Activated CD4-positive, alpha-beta memory T cell treated with anti-CD3 and anti-CD28 coated beads, Interleukin-2, amount 10 ng/mL, durations not matched to agents 7 days and 5 days (primary cell): ENCODE measurements at places on chromosomes 3 and 15.

DNA sequence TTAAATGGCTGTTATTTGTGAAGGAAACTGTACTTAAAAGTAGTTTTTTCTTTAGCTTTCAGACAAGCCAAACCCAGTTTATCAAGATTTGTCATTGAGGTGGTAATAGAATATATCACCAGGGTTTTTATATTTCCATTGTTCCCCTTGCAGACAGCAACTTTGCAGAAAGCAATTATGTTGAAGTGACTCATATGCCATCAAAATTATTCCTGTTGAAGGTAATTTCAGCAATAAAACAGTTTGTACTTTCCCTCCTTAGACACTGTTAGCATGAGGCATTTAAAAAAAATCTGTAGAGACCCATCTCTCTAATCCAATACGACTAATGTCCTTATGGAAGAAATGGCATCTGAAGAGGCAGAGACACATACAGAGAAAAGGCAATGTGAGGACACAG, 219.0 kb downstream of the NFKBIZ start:
- H3K36me3 ChIP-seq, result peaks cover 2% of the 10 kb centered on the region
- no peak for DNase-seq
- no peak overlapping the region for H3K4me3 ChIP-seq
- H3K27ac ChIP-seq, result no peak overlapping the region
- peaks cover 4% of the 10 kb centered on the region for H3K4me1 ChIP-seq
- peaks cover 2% of the 10 kb centered on the region for H3K27me3 ChIP-seq

DNA sequence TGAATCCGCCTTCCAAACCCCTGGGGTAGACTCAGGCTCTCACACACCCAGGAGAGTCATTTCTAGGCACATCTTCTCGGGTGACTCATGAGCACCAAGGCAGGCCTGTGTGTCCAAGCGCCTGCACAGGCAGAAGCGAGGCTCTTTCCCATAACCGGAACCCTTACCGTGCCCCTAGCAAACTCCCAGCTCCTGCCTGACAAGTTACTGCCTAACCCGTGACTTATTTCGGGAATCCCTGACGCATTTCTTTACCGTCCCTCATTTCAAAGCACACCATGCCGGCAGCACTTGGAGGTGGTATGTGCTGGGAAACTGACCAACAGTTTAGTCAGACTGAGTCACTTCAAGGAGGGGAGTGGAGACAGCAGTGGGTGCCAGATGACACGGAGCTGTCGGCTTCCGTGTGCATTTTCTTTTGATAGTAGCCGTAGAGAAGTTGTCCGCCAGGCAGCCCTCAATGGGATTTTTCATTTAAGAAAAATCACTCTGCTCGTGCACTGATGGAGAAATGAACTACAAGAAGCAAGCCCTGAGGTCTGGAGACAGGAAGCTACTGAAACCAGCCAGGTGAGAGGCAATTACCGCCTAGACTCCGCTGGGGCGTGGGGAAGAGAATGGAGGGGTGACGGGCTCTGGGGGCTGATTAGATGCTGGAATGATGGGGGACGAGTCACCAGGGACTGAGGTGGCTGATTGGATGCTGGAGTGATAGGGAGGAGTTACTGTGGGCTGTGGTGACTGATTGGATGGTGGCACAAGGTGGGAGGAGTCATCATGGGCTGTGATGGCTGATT, 17.3 kb upstream of the HRH1 start:
- H3K4me1 ChIP-seq, result peaks cover 23% of the 10 kb centered on the region
- no peak for DNase-seq
- peaks cover 5% of the 10 kb centered on the region for H3K36me3 ChIP-seq
- H3K4me3 ChIP-seq, result no peak overlapping the region
- peaks cover 23% of the 10 kb centered on the region for H3K27me3 ChIP-seq

DNA sequence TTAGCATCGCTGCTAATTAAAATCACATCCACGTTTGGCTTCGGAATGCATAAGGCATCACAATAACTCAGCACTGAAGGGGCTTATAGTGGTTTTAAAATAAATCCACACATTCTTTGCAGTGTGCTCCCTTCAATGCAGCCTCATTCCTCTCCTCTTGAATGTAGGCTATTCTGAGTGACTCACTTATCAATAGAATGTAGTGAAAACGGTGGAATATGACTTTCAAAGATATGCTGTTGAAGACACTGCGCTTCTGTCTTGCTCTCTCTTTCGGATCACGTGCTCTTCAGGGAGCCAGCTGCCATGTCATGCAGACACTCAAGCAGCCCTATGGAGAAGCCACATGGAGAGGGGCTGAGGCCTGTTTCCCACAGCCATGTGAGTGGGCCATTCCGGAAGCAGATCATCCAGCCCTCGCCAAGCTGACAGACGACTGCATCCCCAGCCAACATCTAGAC, 87.4 kb downstream of the CRYGS start:
- no peak for DNase-seq
- peaks cover 5% of the 10 kb centered on the region for H3K27me3 ChIP-seq
- H3K27ac ChIP-seq, result no peak overlapping the region
- no peak overlapping the region for H3K4me3 ChIP-seq

GRCh38 chr15:34349769-34350168, 6.7 kb downstream of the NUTM1 start:
- no peak overlapping the region for H3K4me3 ChIP-seq
- H3K27me3 ChIP-seq, result no peaks in the 10 kb centered on the region
- H3K36me3 ChIP-seq, result peaks cover 2% of the 10 kb centered on the region
- DNase-seq, result no peak
- H3K4me1 ChIP-seq, result no peaks in the 10 kb centered on the region

DNA sequence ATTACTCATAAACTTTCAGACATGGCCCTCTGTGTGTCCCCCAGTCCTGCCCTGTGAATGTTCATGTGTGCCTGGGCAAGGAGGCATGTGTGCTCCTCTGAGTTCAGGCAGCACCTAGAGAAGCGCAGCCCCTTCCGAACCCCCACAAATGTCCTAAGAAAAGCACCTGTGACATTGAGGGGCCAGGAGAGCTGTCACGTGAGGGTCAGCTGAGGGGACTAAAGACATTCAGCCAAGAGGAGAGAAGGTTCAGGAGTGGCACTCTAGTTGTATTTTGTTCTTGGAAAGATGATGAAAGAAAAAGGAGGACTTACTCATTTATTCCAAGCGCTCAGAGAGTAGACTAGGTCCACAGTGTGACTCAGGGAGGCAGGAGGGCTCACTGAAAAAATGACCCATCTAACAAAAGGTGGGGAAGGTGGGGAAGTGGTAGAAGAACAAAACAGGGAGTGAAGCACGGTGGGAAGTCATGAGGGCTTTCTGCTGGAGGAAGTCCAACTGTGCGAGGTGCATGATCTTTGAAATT, 28.1 kb upstream of the ELP6 start:
- peaks cover 7% of the 10 kb centered on the region for H3K27me3 ChIP-seq
- DNase-seq, result no peak
- H3K36me3 ChIP-seq, result no peaks in the 10 kb centered on the region
- no peaks in the 10 kb centered on the region for H3K4me1 ChIP-seq
- H3K4me3 ChIP-seq, result no peak overlapping the region

DNA sequence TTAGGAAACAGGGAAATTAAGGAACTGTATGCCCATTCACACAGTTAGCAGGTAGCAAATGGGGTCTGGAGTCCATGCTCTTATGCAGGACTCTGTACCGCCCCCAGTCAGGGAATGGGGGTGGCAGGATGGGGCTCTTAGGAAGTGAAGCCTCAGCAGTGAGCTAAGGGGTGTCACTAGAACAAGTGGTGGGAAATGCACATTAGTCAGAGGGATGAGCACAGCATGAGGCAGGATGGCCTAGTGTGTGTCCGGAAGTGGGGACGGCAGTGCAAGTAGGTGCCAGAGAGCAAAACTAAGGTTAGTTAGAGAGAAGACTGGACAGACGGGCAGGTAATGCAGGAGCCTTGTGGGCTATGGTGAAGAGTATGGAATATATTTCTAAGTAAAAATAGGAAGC, 60.7 kb downstream of the ST3GAL6 start:
- H3K4me1 ChIP-seq, result no peaks in the 10 kb centered on the region
- no peaks in the 10 kb centered on the region for H3K36me3 ChIP-seq
- no peak for DNase-seq
- H3K4me3 ChIP-seq, result no peak overlapping the region

GRCh38 chr15:77526595-77527163, 106.0 kb downstream of the HMG20A start:
- no peaks in the 10 kb centered on the region for H3K4me1 ChIP-seq
- no peak for DNase-seq
- H3K4me3 ChIP-seq, result no peak overlapping the region
- H3K27me3 ChIP-seq, result no peaks in the 10 kb centered on the region

DNA sequence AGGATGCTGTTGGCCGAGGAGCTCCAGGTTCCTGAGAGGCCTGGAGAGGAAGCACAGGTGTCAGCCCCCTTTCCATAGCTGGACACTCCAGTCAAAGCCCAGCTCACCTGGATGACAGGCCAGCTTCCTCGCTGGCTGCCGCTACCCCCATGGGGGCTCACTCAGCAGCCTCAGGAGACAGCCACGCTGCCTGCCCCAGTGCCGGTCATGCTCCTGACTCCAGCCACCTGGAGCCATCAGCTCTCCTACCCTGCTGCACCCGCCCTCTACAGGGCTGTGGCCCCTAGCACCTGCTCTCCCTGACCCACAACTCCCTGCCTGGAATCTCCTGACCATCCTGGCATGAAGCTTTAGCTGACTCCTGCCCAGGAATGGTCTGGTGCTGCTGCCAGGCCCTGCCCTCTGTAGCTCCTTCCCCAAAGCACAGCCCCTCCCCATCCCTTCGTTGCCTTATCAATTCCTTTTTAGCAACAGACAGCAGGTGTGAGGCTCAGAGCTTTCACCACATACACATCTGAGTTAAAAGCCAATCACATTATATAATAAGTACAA, 94.2 kb downstream of the NUP210 start:
- no peak overlapping the region for H3K4me3 ChIP-seq
- peaks cover 81% of the 10 kb centered on the region for H3K36me3 ChIP-seq
- H3K27ac ChIP-seq, result no peak overlapping the region
- no peak for DNase-seq
- H3K4me1 ChIP-seq, result no peaks in the 10 kb centered on the region

DNA sequence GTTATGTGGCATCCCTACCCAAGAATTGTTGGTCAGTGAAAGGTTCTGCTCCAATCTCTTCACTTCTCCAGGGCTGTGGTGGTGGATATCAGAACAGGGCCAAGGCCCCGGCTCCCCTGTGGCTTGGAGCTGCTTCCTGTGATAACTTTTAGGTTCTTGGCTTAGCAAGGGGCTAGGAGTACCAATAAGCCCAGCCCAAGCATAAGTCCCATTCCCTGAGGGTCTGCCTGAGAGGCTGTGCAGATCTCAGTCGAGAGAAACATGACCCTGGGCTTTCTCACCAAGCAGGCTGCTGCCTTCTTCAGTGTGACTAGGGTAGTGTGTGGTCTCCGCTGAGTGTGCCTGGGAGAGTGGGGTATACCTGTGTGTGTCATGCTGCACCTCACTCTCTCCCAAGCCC, 7.1 kb downstream of the CLK3 start:
- no peak for DNase-seq
- peaks cover 96% of the 10 kb centered on the region for H3K36me3 ChIP-seq
- no peaks in the 10 kb centered on the region for H3K27me3 ChIP-seq
- H3K4me1 ChIP-seq, result peaks cover 65% of the 10 kb centered on the region

DNA sequence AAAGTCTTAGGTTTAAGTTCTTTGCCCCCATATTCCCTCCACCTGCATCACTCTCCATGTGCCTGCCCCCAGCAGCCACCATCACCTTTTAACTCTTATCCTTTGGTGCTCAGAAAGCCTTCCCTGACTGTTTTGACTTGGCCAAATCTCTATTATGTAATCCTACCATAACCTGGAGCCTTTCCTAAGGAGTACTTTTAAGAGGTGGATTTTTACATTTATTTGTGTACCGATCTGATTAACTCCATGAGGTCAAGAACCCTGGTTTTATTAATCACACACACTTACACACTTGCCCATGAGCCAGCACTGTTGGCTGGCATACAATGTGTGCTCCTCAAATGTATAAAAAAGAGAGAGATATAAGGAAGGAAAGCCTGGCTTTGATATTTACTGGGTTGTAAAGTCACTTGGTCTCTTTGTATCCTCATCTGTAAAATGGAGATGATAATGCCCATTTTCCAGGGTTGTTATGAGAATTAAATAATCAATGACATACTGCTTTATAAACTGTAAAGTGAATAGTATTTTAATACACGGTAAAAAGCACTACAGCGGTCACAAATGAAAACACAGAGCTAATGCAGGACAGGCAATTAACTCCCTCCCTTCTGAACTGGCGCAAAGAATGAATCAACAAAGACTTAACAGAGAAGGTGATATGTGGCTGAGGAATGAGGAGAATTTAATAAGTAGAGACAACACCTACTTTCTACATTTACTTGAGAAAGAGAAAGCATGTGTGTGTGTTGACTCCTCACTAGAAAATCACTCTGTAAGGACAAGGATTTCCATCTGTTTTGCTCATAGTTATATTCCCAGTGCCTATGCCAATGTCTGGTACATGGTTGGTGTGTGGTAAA, 45.4 kb downstream of the ATP13A4 start:
- H3K36me3 ChIP-seq, result no peaks in the 10 kb centered on the region
- H3K4me3 ChIP-seq, result no peak overlapping the region
- DNase-seq, result no peak

- H3K36me3 ChIP-seq, result no peaks in the 10 kb centered on the region
- H3K4me1 ChIP-seq, result peaks cover 10% of the 10 kb centered on the region
- no peak overlapping the region for H3K4me3 ChIP-seq
- no peak for DNase-seq
- peaks cover 11% of the 10 kb centered on the region for H3K27me3 ChIP-seq
Measured at GRCh38 chr3:4478261-4478660, 11.2 kb upstream of the SUMF1 start.

DNA sequence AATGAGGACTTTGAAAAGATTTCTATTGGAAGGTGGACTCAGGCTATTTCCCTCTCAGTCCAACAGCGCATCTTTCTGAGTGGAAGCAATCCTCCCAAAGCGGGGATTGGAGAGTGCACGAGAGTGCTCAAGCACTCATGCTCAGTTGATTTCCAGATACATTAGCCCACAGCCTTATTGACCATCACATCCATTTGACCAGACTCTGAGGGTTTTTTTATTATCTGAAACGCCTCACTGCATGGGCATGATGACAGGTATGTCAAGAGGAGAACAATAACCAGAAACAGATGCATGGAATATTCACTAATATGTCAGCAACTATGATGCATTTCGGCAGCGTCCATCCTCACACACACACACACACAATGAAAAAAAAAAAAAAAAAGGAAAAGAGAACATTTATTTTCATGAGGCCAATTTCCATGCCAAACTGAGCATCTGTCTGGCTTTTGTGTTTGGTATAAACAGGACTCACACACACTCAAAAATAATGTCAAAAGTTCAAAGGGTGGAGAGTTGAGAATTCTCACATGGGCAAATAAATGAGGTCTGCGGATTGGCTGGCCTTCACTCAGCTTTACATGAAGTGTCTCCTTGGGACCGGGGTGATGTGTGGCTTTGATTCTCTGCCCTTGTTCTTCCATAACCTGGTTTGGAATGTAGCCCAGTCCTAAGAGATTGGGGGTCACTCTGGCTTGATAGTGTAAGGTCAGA, 371.6 kb downstream of the MCTP2 start:
- H3K4me3 ChIP-seq, result no peak overlapping the region
- peaks cover 17% of the 10 kb centered on the region for H3K4me1 ChIP-seq
- H3K36me3 ChIP-seq, result peaks cover 4% of the 10 kb centered on the region

- no peak for DNase-seq
- no peak overlapping the region for H3K27ac ChIP-seq
- H3K4me1 ChIP-seq, result peaks cover 22% of the 10 kb centered on the region
- H3K4me3 ChIP-seq, result no peak overlapping the region
- no peaks in the 10 kb centered on the region for H3K27me3 ChIP-seq
- no peaks in the 10 kb centered on the region for H3K36me3 ChIP-seq
Measured at GRCh38 chr3:115655761-115656282, 32.5 kb downstream of the GAP43 start.
